Neuronal stem cell (in vitro differentiated cells): ENCODE measurements at places on chromosomes 6 and 20.

GRCh38 chr6:132143258-132143657, 192.1 kb upstream of the CCN2 start:
- H3K27ac ChIP-seq, result no peak overlapping the region
- DNase-seq, result no peak
- no peak overlapping the region for H3K4me3 ChIP-seq
- H3K36me3 ChIP-seq, result no peaks in the 10 kb centered on the region

DNA sequence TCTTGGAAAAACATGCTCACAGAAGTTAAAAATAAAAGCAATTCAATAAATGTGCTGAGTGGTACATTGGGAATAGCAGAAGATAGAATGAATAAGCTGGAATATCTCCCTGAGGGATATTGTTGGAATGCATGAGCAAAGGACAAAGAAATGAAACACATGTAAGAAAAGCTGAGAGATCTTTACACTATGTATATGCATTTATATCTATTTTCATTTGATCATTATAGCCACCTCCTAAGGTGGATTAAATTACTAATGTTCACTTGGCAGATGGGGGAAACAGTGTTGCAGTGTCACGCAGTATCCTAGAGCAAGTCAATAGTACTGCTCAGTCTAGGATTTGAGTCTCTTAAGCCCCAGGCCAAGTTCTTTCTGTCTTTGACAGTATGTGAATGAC, 542.0 kb upstream of the MARCKS start:
- DNase-seq, result no peak
- H3K27me3 ChIP-seq, result no peaks in the 10 kb centered on the region
- no peak overlapping the region for H3K4me3 ChIP-seq

DNA sequence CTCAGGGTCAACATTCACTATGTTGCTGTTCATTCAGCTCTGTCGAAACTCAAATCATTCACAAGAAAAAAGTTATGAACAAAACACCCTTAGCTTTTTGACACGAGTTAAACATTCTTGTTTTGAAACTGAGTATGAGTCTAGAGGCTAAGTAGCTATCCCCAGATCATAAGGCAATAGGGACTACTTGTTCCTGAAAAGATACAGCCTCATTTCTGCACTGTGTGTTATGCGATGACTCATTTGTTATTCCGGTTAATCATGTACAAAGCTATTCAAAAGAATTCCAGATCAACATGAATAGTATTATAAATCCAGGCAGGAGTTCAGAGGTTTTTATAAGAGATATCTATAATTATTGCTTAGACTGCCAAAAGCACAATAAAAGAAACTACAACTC, 908.0 kb downstream of the QKI start:
- no peaks in the 10 kb centered on the region for H3K36me3 ChIP-seq
- H3K4me3 ChIP-seq, result no peak overlapping the region
- H3K27me3 ChIP-seq, result no peaks in the 10 kb centered on the region
- no peak for DNase-seq

GRCh38 chr6:69622230-69622629, 174.6 kb downstream of the LMBRD1 start:
- no peak overlapping the region for H3K4me3 ChIP-seq
- DNase-seq, result no peak
- no peak overlapping the region for H3K27ac ChIP-seq
- H3K36me3 ChIP-seq, result no peaks in the 10 kb centered on the region
- H3K27me3 ChIP-seq, result no peaks in the 10 kb centered on the region
- peaks cover 2% of the 10 kb centered on the region for H3K4me1 ChIP-seq

GRCh38 chr6:163405412-163406309, 8.9 kb upstream of the QKI start:
- H3K4me1 ChIP-seq, result peaks cover 13% of the 10 kb centered on the region
- DNase-seq, result no peak
- no peaks in the 10 kb centered on the region for H3K36me3 ChIP-seq
- H3K27ac ChIP-seq, result no peak overlapping the region
- no peak overlapping the region for H3K4me3 ChIP-seq
- H3K27me3 ChIP-seq, result no peaks in the 10 kb centered on the region

DNA sequence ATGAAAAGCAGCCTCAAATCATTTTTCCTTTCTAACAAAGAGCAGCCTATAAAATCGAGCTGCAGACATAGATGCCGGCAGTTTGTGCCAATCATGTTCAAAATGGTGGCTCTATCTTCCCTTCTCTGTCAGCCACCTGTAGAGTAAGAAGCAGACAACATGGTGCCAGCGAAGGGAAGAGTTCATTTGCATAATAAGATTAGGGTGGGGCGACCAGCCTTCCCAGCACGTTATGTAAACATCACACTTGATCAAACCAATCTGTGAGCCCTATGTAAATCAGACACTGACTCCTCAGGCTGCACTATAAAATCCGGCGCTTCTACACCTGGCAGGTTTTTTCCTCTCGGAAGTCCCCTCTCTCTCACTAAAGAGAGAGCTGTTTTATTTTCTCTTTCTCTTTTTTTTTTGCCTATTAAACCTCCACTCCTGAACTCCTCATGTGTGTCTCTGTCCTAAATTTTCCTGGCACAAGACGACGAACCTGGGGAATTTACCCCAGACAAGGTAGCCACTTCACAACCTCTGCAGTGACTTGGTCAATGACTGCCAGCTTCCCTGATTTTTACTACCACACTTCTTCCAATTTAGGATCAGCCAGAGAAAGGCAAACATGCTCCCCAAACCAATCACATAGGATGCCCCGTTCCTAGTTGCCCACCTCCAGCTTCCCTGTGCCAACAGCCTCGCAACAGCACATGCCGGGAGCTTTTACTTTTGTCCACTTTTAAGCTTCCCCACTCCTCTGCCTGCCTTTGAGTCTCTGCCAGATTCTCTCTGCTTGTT, 12.9 kb downstream of the TPMT start:
- DNase-seq, result no peak
- H3K27ac ChIP-seq, result no peak overlapping the region
- no peak overlapping the region for H3K4me3 ChIP-seq
- no peaks in the 10 kb centered on the region for H3K4me1 ChIP-seq
- peaks cover 28% of the 10 kb centered on the region for H3K36me3 ChIP-seq

DNA sequence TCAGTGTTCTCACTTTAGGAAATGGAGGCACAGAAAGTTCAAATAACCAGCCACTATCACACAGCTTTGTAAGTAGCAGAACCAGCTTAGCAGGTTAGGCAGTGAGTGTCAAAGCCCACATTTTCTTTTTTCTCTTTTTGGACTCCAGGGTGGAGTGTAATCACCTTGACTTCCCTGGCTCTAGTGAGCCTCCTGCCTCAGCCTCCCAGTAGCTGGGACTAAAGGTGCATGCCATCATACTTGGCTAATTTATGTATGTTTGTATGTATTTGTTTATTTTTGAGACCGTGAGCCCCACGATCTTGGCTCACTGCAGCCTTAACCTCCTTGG, 7.8 kb upstream of the NCOA3 start:
- H3K27ac ChIP-seq, result no peak overlapping the region
- no peaks in the 10 kb centered on the region for H3K27me3 ChIP-seq
- H3K4me1 ChIP-seq, result no peaks in the 10 kb centered on the region
- no peak for DNase-seq
- H3K4me3 ChIP-seq, result no peak overlapping the region

- H3K4me3 ChIP-seq, result peak overlapping the region; percentile 71
- no peaks in the 10 kb centered on the region for H3K4me1 ChIP-seq
- H3K36me3 ChIP-seq, result no peaks in the 10 kb centered on the region
- peak; percentile 18 for DNase-seq
- H3K27me3 ChIP-seq, result no peaks in the 10 kb centered on the region
- H3K27ac ChIP-seq, result no peak overlapping the region
Measured at GRCh38 chr6:169371344-169372127, 117.9 kb upstream of the THBS2 start.

- H3K36me3 ChIP-seq, result no peaks in the 10 kb centered on the region
- no peak for DNase-seq
- H3K27me3 ChIP-seq, result no peaks in the 10 kb centered on the region
- no peak overlapping the region for H3K4me3 ChIP-seq
Measured at GRCh38 chr6:127403636-127404035, 55.6 kb downstream of the KIAA0408 start.

GRCh38 chr20:44714701-44715498, at the start of gene CCN5:
Gene CCN5 (plus strand): TSS chr20:44715369. CDS start chr20:44715391, 22 bp downstream.
- H3K27ac ChIP-seq, result no peak within 1 kb of the TSS
- no peak for DNase-seq
- H3K4me3 ChIP-seq, result no peak within 1 kb of the TSS
- H3K27me3 ChIP-seq, result no peaks in the 10 kb centered on the region
- no peaks in the 10 kb centered on the region for H3K4me1 ChIP-seq

GRCh38 chr6:128095362-128095761, 194.5 kb upstream of the THEMIS start:
- H3K27me3 ChIP-seq, result no peaks in the 10 kb centered on the region
- no peaks in the 10 kb centered on the region for H3K36me3 ChIP-seq
- H3K4me1 ChIP-seq, result no peaks in the 10 kb centered on the region
- no peak overlapping the region for H3K4me3 ChIP-seq
- DNase-seq, result no peak
- no peak overlapping the region for H3K27ac ChIP-seq

- no peaks in the 10 kb centered on the region for H3K27me3 ChIP-seq
- DNase-seq, result no peak
- no peak overlapping the region for H3K27ac ChIP-seq
Measured at GRCh38 chr20:57501461-57502335, 23.2 kb downstream of the CTCFL start.

DNA sequence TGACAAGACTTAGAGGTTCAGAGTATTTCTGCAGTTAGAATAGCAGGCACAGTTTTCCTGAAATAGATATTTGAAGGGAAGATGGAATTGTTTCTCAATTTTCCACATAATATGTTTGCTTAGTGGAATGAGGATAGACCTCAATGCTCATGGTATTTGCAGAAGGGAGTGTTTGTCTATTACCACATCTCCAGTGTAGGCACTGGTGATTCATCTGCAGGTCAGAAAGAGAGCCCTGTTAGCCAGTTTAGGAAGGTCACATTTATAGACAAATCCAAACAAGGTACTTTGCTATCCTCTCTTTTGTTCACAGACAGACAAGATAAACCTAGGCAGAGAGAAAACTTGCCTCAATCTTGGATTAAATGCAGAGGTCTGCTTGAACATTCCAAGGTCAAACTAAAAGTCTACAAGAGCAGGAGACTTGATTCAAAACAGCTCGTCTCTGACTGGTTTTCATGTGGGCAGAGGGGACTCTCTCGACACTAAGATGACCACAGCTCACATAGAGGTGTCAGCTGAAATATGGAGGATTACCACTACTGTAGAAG, 22.8 kb downstream of the ISM1 start:
- H3K27me3 ChIP-seq, result no peaks in the 10 kb centered on the region
- H3K27ac ChIP-seq, result no peak overlapping the region
- DNase-seq, result no peak
- no peak overlapping the region for H3K4me3 ChIP-seq
- H3K4me1 ChIP-seq, result no peaks in the 10 kb centered on the region
- H3K36me3 ChIP-seq, result no peaks in the 10 kb centered on the region

GRCh38 chr6:163579111-163579879, 164.8 kb downstream of the QKI start:
- no peaks in the 10 kb centered on the region for H3K27me3 ChIP-seq
- no peak overlapping the region for H3K27ac ChIP-seq
- H3K4me1 ChIP-seq, result peaks cover 10% of the 10 kb centered on the region

GRCh38 chr20:37276494-37277252, 12.8 kb upstream of the MANBAL start:
- H3K4me1 ChIP-seq, result peaks cover 10% of the 10 kb centered on the region
- H3K36me3 ChIP-seq, result no peaks in the 10 kb centered on the region
- H3K27ac ChIP-seq, result no peak overlapping the region
- no peak for DNase-seq

DNA sequence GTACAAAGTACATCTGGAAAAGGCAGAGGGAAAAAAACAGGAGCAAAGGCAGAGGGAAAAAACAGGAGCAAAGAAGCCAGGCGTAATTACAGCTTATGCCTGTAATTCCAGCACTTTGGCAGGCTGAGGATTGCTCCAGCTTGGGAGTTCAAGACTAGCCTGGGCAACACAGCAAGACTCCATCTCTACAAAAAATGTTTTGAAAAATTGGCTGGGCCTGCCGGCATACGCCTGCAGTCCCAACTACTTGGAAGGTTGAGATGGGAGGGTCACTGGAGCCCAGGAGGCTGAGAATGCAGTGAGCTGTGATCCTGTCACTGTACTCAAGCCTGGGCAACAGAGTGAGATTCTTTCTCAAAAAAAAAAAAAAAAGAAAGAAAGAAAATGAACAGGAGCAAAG, 19.0 kb upstream of the CBFA2T2 start:
- no peak overlapping the region for H3K27ac ChIP-seq
- H3K4me1 ChIP-seq, result peaks cover under 1% of the 10 kb centered on the region
- H3K4me3 ChIP-seq, result no peak overlapping the region
- no peaks in the 10 kb centered on the region for H3K27me3 ChIP-seq
- no peaks in the 10 kb centered on the region for H3K36me3 ChIP-seq

GRCh38 chr6:136249336-136249735, 775 bp downstream of the MTFR2 start:
- H3K4me3 ChIP-seq, result peak overlapping the region; percentile 78
- no peak overlapping the region for H3K27ac ChIP-seq
- no peak for DNase-seq
- no peaks in the 10 kb centered on the region for H3K27me3 ChIP-seq

- no peak overlapping the region for H3K27ac ChIP-seq
- DNase-seq, result no peak
- H3K36me3 ChIP-seq, result peaks cover 11% of the 10 kb centered on the region
- no peaks in the 10 kb centered on the region for H3K27me3 ChIP-seq
- no peak overlapping the region for H3K4me3 ChIP-seq
Measured at GRCh38 chr6:10831609-10832008, 6.7 kb downstream of the MAK start.

- peaks cover 35% of the 10 kb centered on the region for H3K36me3 ChIP-seq
- DNase-seq, result no peak
- H3K27me3 ChIP-seq, result no peaks in the 10 kb centered on the region
Measured at GRCh38 chr6:98925831-98926230, 21.9 kb downstream of the FBXL4 start.

- peaks cover 9% of the 10 kb centered on the region for H3K4me1 ChIP-seq
- H3K27me3 ChIP-seq, result peaks cover 3% of the 10 kb centered on the region
- no peaks in the 10 kb centered on the region for H3K36me3 ChIP-seq
- peak overlapping the region; percentile 43 for H3K27ac ChIP-seq
- DNase-seq, result no peak
Measured at GRCh38 chr20:37968841-37969401, 64.3 kb downstream of the TTI1 start.

GRCh38 chr6:90508753-90509152, 78.1 kb downstream of the MAP3K7 start:
- no peak overlapping the region for H3K4me3 ChIP-seq
- no peak overlapping the region for H3K27ac ChIP-seq
- peaks cover 36% of the 10 kb centered on the region for H3K36me3 ChIP-seq
